ENCODE measurements at places on chromosomes 12 and 14. TPM values are rescaled to one million over a fixed set of nuclear protein-coding genes. Genes with fewer than 3 reads are reported as not detected.
A peak's percentile ranks its signal among the peaks of the same experiment; 100 is the strongest.

DNA sequence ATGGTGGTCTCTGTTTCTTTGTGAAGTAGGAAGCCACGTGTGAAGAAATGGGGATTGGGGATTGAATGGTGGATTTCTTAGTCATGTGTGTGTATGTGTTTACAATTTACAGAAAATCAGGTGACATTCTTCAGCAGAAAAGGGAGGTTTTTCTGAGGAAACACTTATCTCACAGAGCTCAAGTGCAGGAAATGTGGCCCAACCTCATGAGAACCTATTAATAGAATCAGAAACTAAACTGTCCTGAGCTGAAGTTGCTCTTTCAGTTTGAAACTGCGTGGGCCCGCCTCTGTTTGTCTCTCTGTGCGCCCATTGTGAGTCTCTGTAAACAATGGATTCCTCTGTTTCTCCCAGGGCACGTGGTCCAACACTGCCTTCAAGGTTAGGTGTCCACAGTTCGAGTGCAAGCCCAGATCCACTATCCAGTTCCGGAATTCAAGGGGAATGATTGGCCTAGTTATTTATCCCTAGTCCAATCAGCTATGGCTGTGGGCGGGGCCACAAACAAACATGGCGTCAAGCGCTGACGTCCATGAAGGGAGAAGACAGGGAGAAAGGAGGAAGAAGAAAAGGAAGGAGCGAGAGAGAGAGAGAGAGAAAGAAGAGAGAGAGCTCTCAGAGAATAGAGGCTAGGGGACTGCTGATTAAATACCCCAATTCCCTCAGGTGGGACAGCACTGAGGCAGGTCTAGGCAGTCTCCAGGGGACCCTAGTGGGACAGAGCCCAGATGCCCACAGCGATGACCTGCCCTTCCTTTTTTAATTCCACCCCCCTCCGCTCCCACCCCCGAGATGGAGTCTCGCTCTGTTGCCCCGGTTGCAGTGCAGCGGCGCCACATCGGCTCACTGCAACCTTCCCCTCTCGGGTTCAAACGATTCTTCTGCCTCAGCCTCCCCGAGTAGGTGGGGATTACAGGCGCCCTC is 31.4 kb upstream of the C12orf76 start:
- no peaks in the 10 kb centered on the region for H3K4me1 ChIP-seq
- H3K27ac ChIP-seq = peak overlapping the region; percentile 32
- peak; percentile 63 for DNase-seq
- H3K36me3 ChIP-seq = no peaks in the 10 kb centered on the region
- H3K27me3 ChIP-seq = no peaks in the 10 kb centered on the region
- peak overlapping the region; percentile 22 for H3K4me3 ChIP-seq

DNA sequence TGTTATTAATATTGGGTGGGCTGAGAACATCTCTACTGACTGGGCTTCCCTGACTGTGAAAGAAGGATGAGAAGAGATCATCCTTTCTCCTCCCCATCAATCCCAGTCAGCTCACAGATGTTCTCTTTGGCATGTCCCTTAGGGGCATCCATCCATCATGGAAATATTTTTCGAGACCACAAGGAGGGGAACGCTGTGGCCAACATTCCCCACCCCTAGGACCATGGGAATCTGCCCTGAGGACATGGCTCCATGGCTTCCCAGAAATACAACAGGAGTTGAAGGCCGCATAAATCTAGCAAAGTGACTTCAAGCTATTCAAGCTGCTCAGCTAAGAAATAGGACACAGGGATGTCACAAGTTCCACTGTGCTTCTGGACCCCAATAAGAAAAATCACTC is 456.8 kb downstream of the MED13L start:
- no peak overlapping the region for H3K4me3 ChIP-seq
- no peaks in the 10 kb centered on the region for H3K36me3 ChIP-seq
- no peak for DNase-seq
- H3K27ac ChIP-seq = no peak overlapping the region

- no peak overlapping the region for H3K27ac ChIP-seq
- no peak for DNase-seq
- no peaks in the 10 kb centered on the region for H3K4me1 ChIP-seq
Measured at GRCh38 chr14:82239223-82239622, 705.6 kb upstream of the SEL1L start.

TAS2R9 gene
- not detected for total RNA-seq

SPIC gene
- total RNA-seq = not detected

GZMH gene
- not detected for total RNA-seq

ANO4 gene
- not detected for total RNA-seq

Measured in transverse colon (tissue), 4 donors.